Hair follicular keratinocyte (primary cell): ENCODE measurements at places on chromosomes 16 and 17. TPM values are rescaled to one million over a fixed set of nuclear protein-coding genes. Genes with fewer than 3 reads are reported as not detected.

PRSS33 gene
- total RNA-seq, result not detected in 2 replicates

SLC16A13 gene
- 4.0 and 4.1 TPM in 2 replicates for total RNA-seq

LCAT gene
- 6.0 and 9.6 TPM in 2 replicates for total RNA-seq

PRR35 gene
- total RNA-seq, result not detected in 2 replicates

CPHXL2 gene
- total RNA-seq, result not detected in 2 replicates

ZFP1 gene
- total RNA-seq, result 5.5 and 10.2 TPM in 2 replicates

CHD9NB gene
- 0.11 and 0.47 TPM in 2 replicates for total RNA-seq

SDK2 gene
- total RNA-seq, result 8.5 and 24.7 TPM in 2 replicates

PITPNM3 gene
- 9.1 and 16.4 TPM in 2 replicates for total RNA-seq

DNASE1L2 gene
- total RNA-seq, result 0.78 TPM in 1 of 2 replicates, not detected in the other

KRTAP1-1 gene
- total RNA-seq, result not detected in 2 replicates

TP53TG3C gene
- total RNA-seq, result not detected in 2 replicates

IKZF3 gene
- not detected in 2 replicates for total RNA-seq

SLX4 gene
- total RNA-seq, result 6.0 and 7.4 TPM in 2 replicates

HSF5 gene
- total RNA-seq, result not detected in 2 replicates

SMPD3 gene
- 0.08 TPM in 1 of 2 replicates, not detected in the other for total RNA-seq

GABARAP gene
- total RNA-seq, result 171 and 262 TPM in 2 replicates

HID1 gene
- total RNA-seq, result 0.08 and 0.16 TPM in 2 replicates

CHAD gene
- not detected in 2 replicates for total RNA-seq

KRT39 gene
- total RNA-seq, result not detected in 2 replicates

HASPIN gene
- total RNA-seq, result 5.0 and 10.8 TPM in 2 replicates

NAA60 gene
- total RNA-seq, result 14.4 and 18.9 TPM in 2 replicates

NEUROD2 gene
- not detected in 2 replicates for total RNA-seq

IL17C gene
- not detected in 2 replicates for total RNA-seq

TLCD3B gene
- total RNA-seq, result not detected in 2 replicates

LRRC37A3 gene
- total RNA-seq, result 2.7 and 3.0 TPM in 2 replicates

PRSS22 gene
- 0.34 and 2.8 TPM in 2 replicates for total RNA-seq

CDK5R1 gene
- total RNA-seq, result 5.6 and 7.4 TPM in 2 replicates

ZNF267 gene
- total RNA-seq, result 6.9 and 7.9 TPM in 2 replicates

ORMDL3 gene
- total RNA-seq, result 28.7 and 30.7 TPM in 2 replicates

RILP gene
- 7.9 and 11.1 TPM in 2 replicates for total RNA-seq

SLC12A3 gene
- total RNA-seq, result 0.08 TPM in 1 of 2 replicates, not detected in the other

NOD2 gene
- 1.2 and 1.3 TPM in 2 replicates for total RNA-seq

ZDHHC1 gene
- total RNA-seq, result 4.4 and 6.2 TPM in 2 replicates

RCVRN gene
- not detected in 2 replicates for total RNA-seq

INCA1 gene
- total RNA-seq, result 0.08 TPM in 1 of 2 replicates, not detected in the other

IGFALS gene
- not detected in 2 replicates for total RNA-seq

MT2A gene
- 1,517 and 2,286 TPM in 2 replicates for total RNA-seq

OTOP3 gene
- total RNA-seq, result 0.08 and 0.27 TPM in 2 replicates

KLHL10 gene
- total RNA-seq, result 1.0 TPM in 1 of 2 replicates, not detected in the other

CLEC18C gene
- total RNA-seq, result 0.08 TPM in 1 of 2 replicates, not detected in the other

IL34 gene
- 0.19 TPM in 1 of 2 replicates, not detected in the other for total RNA-seq

ZNF174 gene
- 4.9 and 5.6 TPM in 2 replicates for total RNA-seq

GINS2 gene
- total RNA-seq, result 6.5 and 17.6 TPM in 2 replicates

STH gene
- total RNA-seq, result not detected in 2 replicates

MT1E gene
- 18.8 and 161 TPM in 2 replicates for total RNA-seq

TBC1D3H gene
- not detected in 2 replicates for total RNA-seq

ARHGDIG gene
- not detected in 2 replicates for total RNA-seq

SOX8 gene
- not detected in 2 replicates for total RNA-seq

CALB2 gene
- not detected in 2 replicates for total RNA-seq
